ENCODE measurements at places on chromosomes 5 and 9. TPM values are rescaled to one million over a fixed set of nuclear protein-coding genes. Genes with fewer than 3 reads are reported as not detected.

Gene CDKN2B-AS1
- total RNA-seq: 0.89 TPM

Gene NEUROG1
- total RNA-seq: not detected

Gene WDR41
- total RNA-seq: 64.2 TPM

Gene ANKRD18B
- 0.17 TPM for total RNA-seq

Gene PTGR1
- 124 TPM for total RNA-seq

Gene OR1J1
- not detected for total RNA-seq

Gene FGD3
- total RNA-seq: not detected

Gene TNFSF8
- not detected for total RNA-seq

Gene TTC39B
- total RNA-seq: 7.9 TPM

Gene TMEM141
- 85.4 TPM for total RNA-seq

Gene PITX1
- 2.9 TPM for total RNA-seq

Gene FAM169A
- 0.89 TPM for total RNA-seq

Gene LCN15
- not detected for total RNA-seq

Gene NIPSNAP3A
- 20.8 TPM for total RNA-seq

Gene RAB14
- 12.9 TPM for total RNA-seq

Gene SOX30
- 0.15 TPM for total RNA-seq

Gene ACTL7B
- total RNA-seq: not detected

Gene IL4
- total RNA-seq: not detected

Gene CETN3
- total RNA-seq: 20.5 TPM

Gene SPINK6
- not detected for total RNA-seq

Gene RORB
- total RNA-seq: 1.3 TPM

Gene CACFD1
- 3.5 TPM for total RNA-seq

Gene EQTN
- not detected for total RNA-seq

Gene PCDHGB1
- total RNA-seq: 0.30 TPM

Gene TMEM174
- not detected for total RNA-seq

Gene APBA1
- 1.5 TPM for total RNA-seq

Gene MLANA
- total RNA-seq: not detected

Gene ST8SIA4
- 0.34 TPM for total RNA-seq

Gene SLC4A9
- total RNA-seq: not detected

Gene MACIR
- 6.4 TPM for total RNA-seq

Gene PCDHB3
- 0.15 TPM for total RNA-seq

Gene MRPL36
- total RNA-seq: 69.6 TPM

Gene TRIP13
- 53.3 TPM for total RNA-seq

Gene PCDHA7
- total RNA-seq: 0.15 TPM
